ENCODE measurements at places on chromosomes 12 and 14.

GRCh38 chr12:91722072-91722471 is 423.6 kb downstream of the BTG1 start:
- DNase-seq, result no peak

- DNase-seq, result peak; percentile 71
These were observed 67.6 kb upstream of the CDKN3 start for GRCh38 chr14:54329082-54329695.

GRCh38 chr12:56020423-56021184 is at the start of gene IKZF4:
TSS of gene IKZF4 (plus strand) at chr12:56021043. CDS start at chr12:56021494, 451 bp downstream.
- DNase-seq, result no peak

DNA sequence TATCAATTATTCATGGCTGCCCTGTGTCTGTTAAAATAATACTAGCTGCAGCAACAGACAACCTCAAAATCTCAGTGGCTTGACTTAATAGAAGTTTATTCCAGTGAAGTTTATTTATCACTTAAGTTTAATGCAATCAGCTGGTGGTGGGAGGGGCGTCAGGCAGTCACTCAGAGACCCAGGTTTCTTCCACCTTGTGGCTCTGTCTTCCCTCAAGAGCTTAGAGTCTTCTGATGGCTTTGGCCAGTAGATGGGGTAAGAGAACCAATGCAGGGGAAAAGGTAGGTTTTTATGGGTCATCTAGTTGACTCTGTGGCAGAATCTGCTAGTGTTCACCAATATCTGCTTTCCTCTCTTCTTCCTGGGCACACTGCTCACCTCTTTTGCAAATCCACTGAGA is 668.9 kb downstream of the AACS start:
- peak; percentile 18 for DNase-seq

DNA sequence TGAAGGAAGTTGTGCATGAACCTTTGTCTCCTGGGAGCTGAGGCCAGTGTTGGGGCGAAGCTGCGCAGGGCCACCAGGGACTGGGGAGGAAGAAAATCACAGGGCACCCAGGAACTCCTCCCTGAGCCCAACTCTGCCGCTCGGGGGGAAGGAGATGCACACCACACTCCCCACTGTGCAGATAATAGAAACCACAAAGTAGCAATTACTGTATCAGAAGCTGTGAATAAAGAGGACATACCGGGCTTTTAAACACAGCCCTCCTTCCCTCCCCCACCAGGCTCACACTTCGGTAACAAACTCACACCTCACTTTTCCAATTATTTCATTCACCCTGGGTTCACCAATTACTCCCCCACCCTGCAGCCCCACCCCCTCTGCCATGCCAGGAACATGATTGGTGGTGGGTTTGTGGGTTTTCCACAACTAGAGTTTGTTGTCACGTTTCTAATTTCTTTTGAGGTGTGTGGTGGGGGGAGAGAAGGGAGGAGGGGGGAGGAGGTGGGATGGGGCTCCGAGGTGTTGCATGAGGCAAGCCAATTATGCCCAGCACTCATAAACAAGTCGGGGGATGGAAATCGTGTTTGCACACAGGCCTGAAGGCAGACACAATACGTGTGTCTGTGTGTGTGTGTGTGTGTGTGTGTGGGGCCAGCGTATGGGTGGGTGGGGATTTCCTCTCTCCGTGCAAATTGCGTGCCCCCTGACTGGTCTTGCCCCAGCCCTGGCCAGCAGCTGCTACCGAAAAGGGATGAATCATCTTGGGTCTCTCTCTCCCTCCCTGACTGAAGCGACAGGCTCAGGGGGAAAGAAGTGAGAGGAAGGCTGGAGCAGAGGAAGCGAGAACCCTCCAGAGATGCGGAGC is 103.3 kb downstream of the RBM19 start:
- peak; percentile 25 for DNase-seq

DNA sequence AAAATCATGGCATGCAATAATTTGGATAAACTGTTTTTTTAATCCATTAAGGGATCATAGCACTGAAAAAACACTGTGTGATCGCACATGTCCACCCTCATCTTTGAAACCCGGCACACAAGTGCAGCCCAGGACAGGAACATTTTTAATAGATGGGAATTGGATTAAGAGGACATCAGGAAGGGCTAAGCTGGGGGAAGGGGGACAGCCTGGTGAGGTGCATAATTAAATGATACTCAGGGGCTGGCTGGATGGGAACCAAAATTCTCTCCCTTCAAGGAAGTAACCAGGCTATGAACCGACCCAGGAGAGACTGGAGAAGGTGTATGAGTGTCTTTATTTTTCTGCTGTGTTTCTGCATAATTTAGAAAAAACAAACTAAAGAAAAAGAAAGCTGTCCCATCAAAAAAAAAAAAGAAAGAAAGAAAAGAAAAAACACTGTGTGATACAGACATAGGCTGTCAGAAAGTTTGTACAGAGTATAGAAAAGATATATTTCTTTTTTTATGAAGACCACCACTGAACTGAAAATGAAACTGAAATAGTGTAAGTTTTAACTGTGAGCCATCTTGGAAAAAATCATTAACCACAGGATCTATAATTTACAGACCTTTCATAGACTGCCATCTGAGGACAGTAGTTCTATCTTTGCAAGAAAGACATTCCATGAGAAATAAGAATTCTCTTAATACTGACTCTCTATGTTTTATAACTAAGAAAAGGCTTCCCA is 75.1 kb upstream of the SLC38A4 start:
- no peak for DNase-seq

All from NT2/D1 (cell line).